ENCODE measurements at places on chromosomes 5 and 9.
A peak's percentile ranks its signal among the peaks of the same experiment; 100 is the strongest.

DNA sequence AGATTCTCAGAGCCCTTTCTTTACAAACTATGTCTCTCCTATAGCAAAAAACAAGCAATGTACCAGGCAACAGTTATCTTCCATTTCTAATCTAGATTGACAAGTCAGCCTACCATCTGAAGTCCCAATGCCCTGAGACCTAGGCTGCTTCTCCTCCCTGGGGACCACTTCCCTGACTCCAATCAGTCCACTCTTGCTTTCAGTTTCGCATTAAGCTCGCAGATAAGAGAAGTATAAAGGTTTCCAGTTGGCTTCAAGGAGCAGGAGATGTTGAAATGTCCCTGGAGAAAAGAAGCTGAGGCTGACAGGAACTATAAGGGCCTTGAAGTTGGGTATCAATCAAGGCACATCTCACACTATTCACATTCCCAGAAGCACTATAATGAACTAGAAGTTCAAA, 32.3 kb downstream of the ERP44 start:
- no peak for DNase-seq
- H3K4me1 ChIP-seq: peaks cover 44% of the 10 kb centered on the region
- H3K36me3 ChIP-seq: peaks cover 11% of the 10 kb centered on the region
- no peaks in the 10 kb centered on the region for H3K27me3 ChIP-seq

DNA sequence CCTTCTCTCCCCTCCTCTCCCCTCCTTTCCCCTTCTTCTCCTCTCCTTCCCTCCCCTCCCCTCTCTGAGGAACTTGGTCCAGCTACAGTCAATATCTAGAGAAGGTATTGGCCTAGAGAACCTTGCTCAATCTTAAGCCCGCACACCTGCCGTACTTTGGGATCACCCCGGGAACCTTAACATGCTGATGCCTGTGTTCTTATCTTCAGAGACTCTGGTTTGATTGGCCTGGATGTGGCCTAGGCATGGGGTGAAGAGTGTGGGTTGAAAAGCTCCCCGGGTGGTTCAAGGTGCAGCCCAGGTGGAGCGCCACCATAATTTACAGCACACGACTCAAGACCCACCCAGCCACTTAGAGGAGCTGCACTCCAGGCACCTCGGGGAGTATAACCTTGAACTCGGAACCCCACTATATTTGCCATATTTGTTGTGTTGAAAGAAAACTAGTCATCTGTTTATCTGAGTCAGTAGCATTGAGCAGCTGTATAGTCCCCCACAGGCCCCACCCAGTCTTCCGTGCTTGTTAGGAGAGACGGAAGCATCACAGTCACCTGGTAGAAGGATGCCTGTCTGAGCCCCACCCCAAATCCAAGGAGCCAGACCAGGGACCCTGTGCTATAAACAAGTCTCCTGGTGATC, 14.4 kb upstream of the PHF19 start:
- DNase-seq: peak; percentile 72
- peaks cover 5% of the 10 kb centered on the region for H3K36me3 ChIP-seq
- H3K27ac ChIP-seq: peak overlapping the region; percentile 92
- H3K4me3 ChIP-seq: peak overlapping the region; percentile 70
- H3K4me1 ChIP-seq: peaks cover 84% of the 10 kb centered on the region
- no peaks in the 10 kb centered on the region for H3K27me3 ChIP-seq

DNA sequence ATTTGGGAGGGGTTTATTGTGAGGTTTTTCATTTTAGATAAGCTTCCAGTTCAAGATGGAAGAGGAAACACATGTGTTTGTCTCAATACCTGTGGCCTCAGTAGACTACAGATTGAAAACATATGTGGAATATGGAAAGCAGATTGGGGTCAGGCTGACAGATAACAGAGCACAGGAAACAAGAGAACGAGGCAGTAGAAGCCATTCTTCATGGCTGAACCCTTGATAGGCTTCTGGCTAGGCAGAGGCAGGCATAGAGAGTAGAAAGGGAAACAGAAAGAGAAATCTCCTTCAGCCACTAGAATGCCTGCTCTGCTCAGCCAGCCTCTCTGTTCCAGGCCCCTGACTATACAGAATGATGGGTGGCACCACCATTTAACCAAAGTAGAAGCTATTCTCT, 152.5 kb downstream of the MUSK start:
- H3K27me3 ChIP-seq: no peaks in the 10 kb centered on the region
- H3K4me3 ChIP-seq: no peak overlapping the region
- H3K36me3 ChIP-seq: no peaks in the 10 kb centered on the region

DNA sequence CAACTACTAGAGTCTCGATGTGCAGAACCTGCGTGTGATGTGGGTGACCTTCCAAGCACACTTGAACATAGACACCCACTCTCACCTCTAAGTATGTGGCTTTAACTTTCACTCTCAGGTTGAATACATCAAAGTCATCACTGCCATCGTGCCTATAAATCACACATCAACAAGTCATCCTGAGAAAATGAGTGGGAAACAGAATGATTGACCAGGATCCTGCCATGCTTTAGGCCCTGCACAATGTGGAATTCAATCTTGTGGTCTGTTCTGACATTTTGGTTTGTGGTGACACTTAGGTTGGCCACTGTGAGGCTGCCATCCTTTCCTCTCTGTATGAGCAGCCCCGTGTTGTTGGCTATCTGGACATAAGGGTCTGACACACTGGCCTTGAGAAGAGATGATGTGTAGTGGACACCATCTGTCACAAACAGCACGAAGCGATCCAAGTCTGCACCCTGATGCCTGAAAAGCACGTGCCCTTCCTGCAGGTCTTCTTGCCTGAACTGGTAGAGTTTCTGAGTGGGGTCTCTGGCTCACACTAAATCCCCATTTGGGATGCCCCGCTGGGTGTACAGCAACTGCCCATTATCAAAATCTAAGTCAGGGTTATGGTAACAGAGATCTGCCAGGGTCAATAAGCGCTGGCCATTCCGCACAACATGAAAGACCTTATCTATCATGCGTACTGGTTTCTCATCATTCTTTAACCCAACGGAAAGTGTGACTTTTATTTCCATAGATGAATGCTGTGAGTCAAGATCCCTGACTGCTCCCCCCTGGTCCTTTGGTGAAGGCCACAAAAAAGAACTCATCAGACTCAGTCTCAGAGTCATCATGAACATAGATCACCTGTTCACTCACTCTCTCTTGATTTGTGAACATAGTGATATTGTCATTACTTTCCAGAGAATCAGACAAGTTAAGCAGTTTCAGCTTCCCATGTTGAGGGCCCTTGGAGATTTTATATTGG, 116.6 kb downstream of the ESM1 start:
- peak overlapping the region; percentile 97 for H3K27ac ChIP-seq
- H3K36me3 ChIP-seq: no peaks in the 10 kb centered on the region
- peaks cover 35% of the 10 kb centered on the region for H3K4me1 ChIP-seq
- DNase-seq: peak; percentile 53
- peaks cover 67% of the 10 kb centered on the region for H3K27me3 ChIP-seq

DNA sequence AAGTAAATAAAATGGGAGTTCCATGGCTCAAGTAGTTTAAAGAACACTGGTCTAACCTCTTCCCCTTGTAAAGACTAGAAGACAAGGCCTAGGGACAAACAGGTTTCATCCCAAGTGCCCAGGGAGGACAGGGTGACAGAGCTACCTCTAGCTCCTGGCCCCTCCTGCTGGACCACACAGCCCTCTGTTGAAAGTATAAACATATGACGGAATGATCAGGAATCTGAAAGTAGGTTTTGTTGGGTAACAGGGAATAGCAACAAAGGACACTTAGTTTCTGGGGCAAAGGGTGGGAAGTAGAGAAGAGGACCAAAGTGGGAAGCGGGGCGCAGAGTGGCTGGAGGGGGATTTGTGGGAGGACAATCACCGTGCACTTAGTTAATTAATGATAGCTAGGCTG, 67.0 kb upstream of the DAB2IP start:
- no peaks in the 10 kb centered on the region for H3K4me1 ChIP-seq
- H3K36me3 ChIP-seq: no peaks in the 10 kb centered on the region
- H3K27me3 ChIP-seq: peaks cover 45% of the 10 kb centered on the region

DNA sequence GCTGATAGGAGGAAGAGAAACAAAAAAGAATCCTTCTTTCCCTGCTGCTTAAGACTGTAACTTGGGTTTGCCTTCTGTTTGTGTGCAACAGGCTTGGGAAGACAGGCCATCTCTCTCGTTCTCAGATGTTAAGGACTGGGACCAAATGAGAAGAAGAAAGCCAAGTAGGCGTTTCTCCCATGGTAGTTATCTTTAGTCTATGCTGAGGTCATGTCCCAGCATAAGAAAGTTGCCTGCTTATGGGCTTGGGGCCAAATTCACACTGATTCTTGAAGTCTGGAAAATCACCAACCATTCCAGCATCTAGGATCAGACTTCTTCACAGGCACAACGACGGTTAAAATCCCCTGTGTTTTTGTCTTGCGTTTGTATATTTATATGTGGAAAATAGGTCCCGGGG, 44.2 kb upstream of the PALM2AKAP2 start:
- DNase-seq: no peak
- no peaks in the 10 kb centered on the region for H3K36me3 ChIP-seq
- H3K4me1 ChIP-seq: no peaks in the 10 kb centered on the region
- H3K27ac ChIP-seq: no peak overlapping the region
- no peak overlapping the region for H3K4me3 ChIP-seq
- peaks cover 16% of the 10 kb centered on the region for H3K27me3 ChIP-seq

GRCh38 chr5:136212252-136212721, 19.3 kb upstream of the SMIM32 start:
- H3K27ac ChIP-seq: no peak overlapping the region
- H3K36me3 ChIP-seq: no peaks in the 10 kb centered on the region
- DNase-seq: peak; percentile 64
- H3K4me1 ChIP-seq: no peaks in the 10 kb centered on the region

GRCh38 chr5:181211208-181211607, 6.2 kb upstream of the TRIM7 start:
- H3K27ac ChIP-seq: no peak overlapping the region
- H3K4me3 ChIP-seq: no peak overlapping the region

- no peak overlapping the region for H3K4me3 ChIP-seq
- no peaks in the 10 kb centered on the region for H3K27me3 ChIP-seq
- H3K4me1 ChIP-seq: peaks cover 49% of the 10 kb centered on the region
- DNase-seq: no peak
Measured at GRCh38 chr5:98902733-98903132, 26.1 kb downstream of the CHD1 start.

- no peaks in the 10 kb centered on the region for H3K4me1 ChIP-seq
- H3K4me3 ChIP-seq: no peak overlapping the region
- no peak overlapping the region for H3K27ac ChIP-seq
- no peaks in the 10 kb centered on the region for H3K27me3 ChIP-seq
- no peak for DNase-seq
- peaks cover 6% of the 10 kb centered on the region for H3K36me3 ChIP-seq
Measured at GRCh38 chr9:3415906-3416305, 109.9 kb downstream of the RFX3 start.

- no peaks in the 10 kb centered on the region for H3K36me3 ChIP-seq
- no peak overlapping the region for H3K4me3 ChIP-seq
Measured at GRCh38 chr5:82164176-82164976, 113.8 kb downstream of the RPS23 start.

DNA sequence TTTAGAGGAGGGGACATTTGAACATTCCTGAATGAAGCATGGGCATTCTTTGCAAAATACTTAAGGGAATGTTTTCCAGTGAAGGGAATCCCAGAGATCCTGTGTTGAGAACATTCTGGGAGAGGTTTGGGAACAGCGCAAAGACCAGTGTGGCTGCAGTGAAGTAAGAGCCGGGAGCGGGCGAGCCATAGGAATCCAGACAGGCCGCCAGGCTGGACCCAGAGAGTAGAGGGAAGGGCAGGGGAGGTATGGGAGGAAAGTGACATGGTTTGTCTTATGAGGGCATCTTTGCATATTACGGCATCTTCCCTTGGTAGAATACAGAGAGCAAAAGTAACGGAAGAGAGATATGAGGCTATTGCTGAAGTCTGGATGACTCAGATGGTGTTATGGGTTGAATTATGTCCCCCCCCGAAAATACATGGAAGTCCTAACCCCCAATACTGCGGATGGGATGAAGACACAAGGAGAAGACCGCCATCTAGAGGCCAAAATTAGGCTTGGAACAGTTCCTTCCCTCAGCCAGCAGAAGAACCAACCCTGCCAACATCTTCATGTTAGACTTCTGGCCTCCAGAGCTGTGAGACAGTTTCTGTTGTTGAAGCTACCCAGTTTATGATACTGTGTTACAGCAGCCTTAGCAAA, 268.2 kb downstream of the MAST4 start:
- H3K4me3 ChIP-seq: no peak overlapping the region
- H3K27ac ChIP-seq: no peak overlapping the region
- no peak for DNase-seq
- no peaks in the 10 kb centered on the region for H3K36me3 ChIP-seq

DNA sequence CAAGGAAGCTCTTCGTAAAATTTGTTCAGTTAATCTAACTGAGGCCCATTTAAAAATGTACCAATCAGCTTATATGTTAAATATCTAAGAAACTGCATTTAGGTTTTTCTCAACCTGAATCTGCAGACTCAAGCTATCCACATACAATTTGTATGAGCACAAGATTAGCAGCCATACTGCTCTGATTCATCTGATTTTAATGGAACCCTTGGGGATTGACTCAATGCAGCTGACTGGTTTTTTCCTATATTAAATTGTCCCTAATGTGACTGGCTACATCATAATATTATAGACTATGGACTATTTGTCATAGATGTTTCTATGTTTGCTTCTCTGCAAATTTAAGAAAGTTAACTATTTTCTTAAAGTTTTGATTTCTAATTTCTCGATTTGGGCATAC, 451.0 kb upstream of the TUSC1 start:
- DNase-seq: no peak
- H3K27me3 ChIP-seq: no peaks in the 10 kb centered on the region
- H3K4me3 ChIP-seq: no peak overlapping the region

- no peaks in the 10 kb centered on the region for H3K4me1 ChIP-seq
- H3K27me3 ChIP-seq: no peaks in the 10 kb centered on the region
- no peak overlapping the region for H3K27ac ChIP-seq
- H3K36me3 ChIP-seq: no peaks in the 10 kb centered on the region
- H3K4me3 ChIP-seq: no peak overlapping the region
Measured at GRCh38 chr5:12851761-12852160, 947.5 kb upstream of the CTNND2 start.

- no peak overlapping the region for H3K27ac ChIP-seq
- no peak overlapping the region for H3K4me3 ChIP-seq
- H3K36me3 ChIP-seq: peaks cover 23% of the 10 kb centered on the region
- no peak for DNase-seq
- peaks cover 16% of the 10 kb centered on the region for H3K4me1 ChIP-seq
Measured at GRCh38 chr5:61052882-61053281, 107.9 kb downstream of the NDUFAF2 start.

DNA sequence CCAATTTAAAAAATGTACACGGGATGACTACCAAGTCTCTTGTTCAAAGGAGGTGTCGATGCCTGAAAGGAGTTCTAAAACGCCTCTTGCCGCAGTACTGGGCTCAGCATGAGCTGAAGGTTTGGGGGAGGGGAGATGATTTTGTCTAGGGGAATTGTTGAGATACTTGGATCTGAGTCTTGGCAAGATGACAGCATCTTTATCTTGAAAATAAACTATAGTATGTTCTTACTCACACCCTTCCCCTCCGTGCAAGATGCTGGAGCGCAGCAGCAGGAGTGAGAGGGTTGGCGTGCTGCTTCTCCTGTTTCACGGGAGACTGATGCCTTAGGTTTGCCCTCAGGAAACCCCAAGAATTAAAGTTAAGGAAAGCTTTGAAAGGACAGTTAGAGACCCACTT, 47.3 kb downstream of the FAM78A start:
- H3K27ac ChIP-seq: peak overlapping the region; percentile 64
- H3K4me1 ChIP-seq: peaks cover 14% of the 10 kb centered on the region
- no peak overlapping the region for H3K4me3 ChIP-seq
- H3K36me3 ChIP-seq: peaks cover 92% of the 10 kb centered on the region
- H3K27me3 ChIP-seq: no peaks in the 10 kb centered on the region
- no peak for DNase-seq

- H3K4me1 ChIP-seq: no peaks in the 10 kb centered on the region
- H3K36me3 ChIP-seq: no peaks in the 10 kb centered on the region
- H3K4me3 ChIP-seq: no peak overlapping the region
- DNase-seq: no peak
- no peak overlapping the region for H3K27ac ChIP-seq
Measured at GRCh38 chr9:79280691-79281090, 291.1 kb upstream of the TLE4 start.
